ENCODE measurements at places on chromosomes 6 and 20. TPM values are rescaled to one million over a fixed set of nuclear protein-coding genes. Genes with fewer than 3 reads are reported as not detected.

MCCD1 gene
- polyA plus RNA-seq: not detected

MUCL3 gene
- not detected for polyA plus RNA-seq

CD24 gene
- polyA plus RNA-seq: 0.07 TPM

PPP1R14C gene
- not detected for polyA plus RNA-seq

SLC12A5 gene
- 2.2 TPM for polyA plus RNA-seq

UCKL1 gene
- polyA plus RNA-seq: 58.6 TPM

PRDM13 gene
- polyA plus RNA-seq: not detected

HLA-DOB gene
- 1.6 TPM for polyA plus RNA-seq

DEFB132 gene
- polyA plus RNA-seq: not detected

MROH8 gene
- polyA plus RNA-seq: 1.3 TPM

TRIM10 gene
- not detected for polyA plus RNA-seq

TREML4 gene
- polyA plus RNA-seq: not detected

CNBD2 gene
- 2.5 TPM for polyA plus RNA-seq

GRM4 gene
- polyA plus RNA-seq: 0.03 TPM

LIME1 gene
- 7.8 TPM for polyA plus RNA-seq

NFS1 gene
- polyA plus RNA-seq: 31.4 TPM

EMILIN3 gene
- 0.16 TPM for polyA plus RNA-seq

SLC32A1 gene
- polyA plus RNA-seq: not detected

B4GALT5 gene
- 18.4 TPM for polyA plus RNA-seq

SOBP gene
- polyA plus RNA-seq: 0.99 TPM

LTB gene
- polyA plus RNA-seq: not detected

SIRPB1 gene
- 1.0 TPM for polyA plus RNA-seq

C20orf96 gene
- polyA plus RNA-seq: 9.8 TPM

STX11 gene
- 0.68 TPM for polyA plus RNA-seq

PNPLA1 gene
- polyA plus RNA-seq: not detected

ARMC2 gene
- 3.9 TPM for polyA plus RNA-seq

CLDN20 gene
- not detected for polyA plus RNA-seq

SEMG1 gene
- polyA plus RNA-seq: not detected

MACROD2 gene
- polyA plus RNA-seq: 0.06 TPM

PI3 gene
- not detected for polyA plus RNA-seq

FRS3 gene
- 4.3 TPM for polyA plus RNA-seq

ALDH8A1 gene
- 0.15 TPM for polyA plus RNA-seq

Measured in IMR-90 (cell line).